MG63 (cell line): ENCODE measurements at places on chromosomes 11 and 22. TPM values are rescaled to one million over a fixed set of nuclear protein-coding genes. Genes with fewer than 3 reads are reported as not detected.

PANX3 gene
- total RNA-seq, result not detected in 2 replicates

DNA sequence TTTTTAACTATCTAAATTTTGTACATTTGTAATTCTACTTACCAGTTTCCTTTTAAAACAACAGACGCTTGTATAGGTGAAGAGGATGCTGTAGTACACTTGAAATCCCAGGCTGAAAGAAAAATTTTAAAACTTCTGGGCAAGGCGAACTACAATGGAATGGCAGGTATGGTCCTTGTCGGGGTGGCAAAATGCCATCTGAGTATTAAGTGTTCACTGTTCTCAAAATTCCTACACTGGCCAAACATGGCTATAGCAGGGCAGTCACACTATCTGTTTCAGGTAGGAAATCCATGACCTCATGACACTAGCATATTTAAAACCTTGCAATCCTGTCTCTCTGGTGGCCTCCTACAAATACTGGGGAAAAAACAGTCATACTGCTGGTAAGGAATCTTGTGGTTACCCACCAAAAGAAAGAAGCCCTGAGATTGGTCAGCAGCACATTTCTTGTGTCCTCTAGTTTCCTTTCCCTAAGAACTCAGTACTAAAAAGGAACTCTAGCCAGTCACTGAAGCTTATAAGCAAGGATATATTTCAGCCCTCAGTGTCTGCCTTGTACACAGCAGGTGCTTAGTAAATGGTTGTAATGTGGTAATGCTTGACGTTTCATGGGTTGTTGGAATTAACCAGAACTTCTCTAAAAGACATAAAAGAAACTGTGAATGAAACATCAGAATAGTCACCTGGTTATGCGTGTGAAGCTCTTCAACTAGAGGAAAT is 5.2 kb upstream of the ZC3H12C start:
- no peak for DNase-seq

DNA sequence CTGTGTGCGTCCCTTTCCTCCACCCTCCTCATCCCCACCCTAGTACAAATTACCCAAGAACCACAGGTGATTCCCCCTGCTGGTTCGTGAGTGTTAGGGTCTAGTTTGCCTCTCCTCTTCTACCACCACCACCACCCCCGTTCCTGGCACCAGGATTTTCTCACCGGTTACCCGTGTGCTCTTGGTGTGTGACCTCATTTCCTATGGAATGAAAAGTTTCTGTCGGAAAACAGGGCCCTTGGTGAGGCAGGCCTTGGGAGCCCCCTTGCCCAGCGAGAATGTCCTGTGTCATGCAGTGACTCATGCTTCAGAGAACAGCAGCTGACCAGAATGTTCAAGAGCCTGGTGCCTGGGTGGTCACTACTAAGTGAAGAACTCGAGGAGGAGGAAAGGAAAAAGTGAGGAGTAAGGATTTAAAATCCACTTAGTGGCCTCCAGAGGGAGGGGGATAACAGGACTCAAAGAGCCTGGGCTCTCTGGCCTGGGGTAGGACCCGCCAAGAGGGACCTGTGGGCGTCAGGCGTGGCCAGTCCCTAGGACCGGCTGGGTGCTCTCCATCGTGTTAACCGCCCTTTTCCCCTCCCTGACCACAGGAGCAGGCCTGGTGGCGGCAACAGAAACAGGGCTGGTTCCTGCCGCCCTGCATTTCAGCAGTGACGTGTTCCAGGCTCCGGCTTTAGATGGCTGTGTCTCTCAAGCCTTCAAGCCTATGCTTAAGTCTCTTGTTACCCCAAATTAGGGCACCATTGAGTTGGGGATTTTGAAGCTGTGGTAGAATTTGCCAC is 30.2 kb downstream of the C22orf31 start:
- DNase-seq, result peak; percentile 79

DNA sequence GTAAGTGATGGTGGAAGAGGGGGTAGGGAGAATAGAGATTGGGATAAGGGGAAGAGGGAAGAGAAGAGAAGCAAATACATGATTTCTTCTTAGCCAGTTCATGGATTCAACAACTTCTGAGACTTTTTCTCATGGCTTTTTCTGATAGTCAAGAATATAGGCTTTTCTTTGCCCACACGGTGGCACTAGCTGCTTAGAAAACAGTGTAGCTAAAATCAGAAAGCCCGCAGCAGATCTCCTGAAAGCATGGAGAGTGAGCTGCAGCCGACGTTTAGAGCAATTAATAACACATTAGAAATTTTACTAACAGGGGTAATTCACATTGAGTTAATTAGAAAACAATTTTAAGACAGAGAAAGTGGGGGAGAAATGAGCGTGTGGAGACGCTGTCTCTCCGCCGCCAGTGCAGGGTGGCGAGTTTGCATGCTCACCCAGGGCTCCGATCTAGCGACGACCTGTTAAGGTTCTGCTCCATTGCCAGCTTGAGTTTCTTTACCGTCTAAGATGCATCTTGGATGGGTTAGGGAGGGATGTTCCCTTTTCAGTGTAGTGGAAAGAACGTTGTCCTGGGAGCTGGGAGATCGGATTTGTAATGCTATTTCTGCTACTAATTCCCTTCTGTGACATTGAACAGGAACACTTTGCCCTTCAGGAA is 3.3 kb upstream of the RAG1 start:
- DNase-seq, result peak; percentile 10

CABP4 gene
- 0.26 and 3.0 TPM in 2 replicates for total RNA-seq

DNA sequence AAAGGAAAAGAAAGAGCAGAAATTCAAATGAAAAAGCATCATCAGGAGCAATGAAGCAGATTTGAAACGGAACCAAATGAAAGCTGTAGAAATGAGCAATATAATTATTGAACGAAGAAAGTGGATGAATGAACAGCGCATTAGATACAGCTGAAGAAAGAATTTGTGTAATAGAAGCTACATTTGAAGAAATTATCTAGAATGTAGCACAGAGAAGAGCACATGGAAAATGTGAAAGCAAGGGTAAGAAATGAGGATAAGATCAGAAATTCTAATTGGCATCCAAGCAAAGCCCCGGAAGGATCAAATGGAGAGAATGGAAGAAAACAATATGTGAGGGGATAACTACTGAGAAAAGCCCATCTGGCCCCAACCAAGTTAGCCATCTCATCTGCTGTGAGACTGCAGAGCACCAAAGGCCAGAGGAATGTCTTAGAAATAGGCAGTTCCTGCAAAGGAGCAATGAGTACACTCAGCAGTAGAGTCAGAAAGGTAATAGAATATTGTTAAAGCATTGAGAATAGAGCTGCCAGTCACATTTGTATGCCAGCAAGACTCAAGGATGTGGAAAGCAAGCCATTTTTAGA is 51.9 kb downstream of the MED15 start:
- DNase-seq, result no peak

GSTT2 gene
- 0.30 and 1.6 TPM in 2 replicates for total RNA-seq

DNA sequence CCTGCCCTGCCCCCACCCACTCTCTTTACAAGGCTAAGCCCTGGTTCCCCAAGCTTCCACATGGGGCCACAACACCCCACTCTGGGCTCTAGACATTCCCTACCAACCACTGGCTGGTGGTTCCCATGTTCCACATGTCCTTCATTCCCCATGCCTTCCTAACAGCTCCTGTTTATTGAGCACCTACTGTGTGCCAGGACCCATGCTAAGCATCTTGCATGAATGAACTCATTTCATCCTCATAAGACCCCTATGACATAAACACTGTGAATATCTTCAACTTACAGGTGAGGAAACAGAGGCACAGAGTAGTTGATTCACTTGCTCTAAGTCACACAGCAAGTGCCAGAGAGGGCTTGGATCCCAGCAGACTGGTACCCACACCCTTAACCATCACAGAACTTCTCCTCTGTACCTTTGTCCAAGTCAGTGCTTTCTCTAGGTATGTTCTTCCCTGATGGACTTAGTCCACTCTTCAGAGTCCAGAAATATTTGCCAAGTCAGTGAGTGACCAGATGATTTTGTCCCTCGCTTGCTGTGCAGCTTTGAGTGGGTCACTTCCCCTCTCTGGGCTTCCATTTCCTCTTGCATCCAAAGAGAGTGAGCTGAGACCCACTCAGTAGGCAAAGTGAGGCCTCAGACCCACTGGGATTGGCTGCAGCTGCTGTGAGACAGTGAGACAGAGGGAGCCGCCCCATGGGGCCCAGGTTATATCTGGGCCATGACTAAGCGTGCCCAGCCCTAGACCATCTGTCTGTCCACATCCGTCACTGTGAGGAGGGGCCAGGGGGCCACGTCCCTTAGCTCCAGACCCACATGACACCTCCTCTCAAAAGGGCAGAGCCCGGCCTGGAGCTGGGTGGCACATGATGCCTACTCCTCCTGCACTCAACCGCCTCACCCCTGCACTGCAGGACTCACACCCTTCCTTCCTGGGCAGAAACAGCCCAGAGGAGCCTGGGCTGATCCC is 132.4 kb downstream of the MN1 start:
- peak; percentile 89 for DNase-seq

MN1 gene
- total RNA-seq, result 1.4 and 1.9 TPM in 2 replicates

DNA sequence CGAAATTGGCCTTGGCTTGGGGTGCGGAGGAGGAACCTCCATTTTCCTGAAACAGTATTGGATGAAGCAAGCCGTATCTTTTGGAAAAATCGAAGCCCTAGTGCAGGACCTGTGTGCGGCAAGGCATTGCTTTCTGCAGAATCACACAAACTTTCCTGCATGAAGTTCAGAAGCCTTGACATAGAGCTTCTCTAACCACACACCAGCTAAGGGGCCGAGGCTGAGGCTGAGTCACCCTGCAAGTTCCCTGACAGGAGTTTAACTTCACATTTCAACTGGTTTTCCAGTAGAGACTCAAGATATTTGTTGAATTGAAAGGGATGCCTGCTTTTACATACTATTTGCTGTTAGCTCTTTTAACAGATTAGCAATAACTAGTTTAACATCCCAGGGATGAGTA is 67.8 kb downstream of the TCF20 start:
- DNase-seq, result no peak

- no peak for DNase-seq
These were observed 257.6 kb downstream of the NELL1 start for GRCh38 chr11:20926799-20927540.

- peak; percentile 64 for DNase-seq
These were observed 7.0 kb downstream of the CHST1 start for GRCh38 chr11:45658292-45658991.

IRAG1 gene
- not detected in 2 replicates for total RNA-seq

DNA sequence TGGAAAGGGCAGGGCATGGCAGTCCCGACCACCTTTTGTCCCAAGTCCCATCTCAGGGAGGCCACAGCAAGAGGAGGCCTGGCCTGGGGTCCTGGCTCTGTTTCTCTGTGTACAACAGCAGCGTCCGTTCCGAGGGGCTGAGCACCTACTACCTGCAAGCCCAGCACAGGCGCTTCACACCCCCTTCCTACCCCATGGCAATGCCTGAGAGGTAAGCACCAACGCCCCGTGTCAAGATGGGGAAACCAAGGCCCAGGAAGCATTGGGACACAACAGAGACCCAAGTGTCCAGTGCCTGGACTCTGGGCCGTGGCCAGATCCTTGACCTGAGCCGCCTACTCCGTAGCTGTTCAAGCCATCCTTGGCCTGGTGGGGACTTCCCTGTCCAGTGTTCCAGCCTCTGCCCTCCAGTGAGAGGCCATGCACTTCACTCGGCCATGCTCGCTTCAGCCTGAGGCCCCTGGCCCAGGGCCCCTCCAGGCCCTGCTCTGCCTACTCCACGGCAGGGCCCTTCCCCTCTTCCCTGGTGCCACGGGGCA is 14.3 kb upstream of the TCF20 start:
- no peak for DNase-seq

GRCh38 chr11:61089806-61090491 is 12.3 kb upstream of the CD5 start:
- DNase-seq, result no peak

GRCh38 chr11:40952479-40952878 is 507.0 kb downstream of the LRRC4C start:
- no peak for DNase-seq

DNA sequence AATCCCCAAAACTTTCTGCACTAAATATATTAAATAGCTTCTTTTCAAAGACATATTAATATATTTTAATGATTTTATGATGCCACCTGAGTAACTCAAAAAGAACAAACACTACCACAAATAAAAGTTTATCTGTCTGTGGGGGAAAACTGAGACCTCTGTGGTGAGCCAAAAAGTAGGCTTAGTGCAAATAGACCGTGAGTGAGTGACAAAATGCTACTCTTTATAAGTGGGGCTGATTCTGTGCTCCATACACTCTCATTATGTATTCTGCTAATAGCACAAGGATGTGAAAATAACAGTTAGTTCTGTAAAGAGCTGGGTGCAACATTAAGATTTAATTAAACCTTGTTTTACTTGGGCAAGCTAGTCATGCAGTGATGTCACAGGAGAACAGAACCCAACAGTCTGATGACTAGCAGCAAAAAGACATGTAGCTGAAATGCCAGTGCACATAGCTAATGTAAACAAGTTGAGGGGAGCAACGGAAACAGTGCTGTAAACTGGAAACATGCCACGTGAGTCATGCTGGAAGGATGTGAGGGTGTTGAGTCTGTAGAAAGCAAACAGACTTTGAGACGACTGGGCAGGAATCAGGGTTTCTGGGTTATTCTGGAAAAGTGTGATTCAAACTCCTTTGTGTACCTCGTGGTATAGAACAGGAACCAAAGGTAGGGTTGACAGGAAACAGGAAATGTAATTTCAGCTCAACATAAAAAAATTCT is 1130.4 kb downstream of the LRRC4C start:
- DNase-seq, result peak; percentile 98

GALNT18 gene
- total RNA-seq, result 12.9 and 25.3 TPM in 2 replicates
